Cortex of kidney (tissue), 1 donor: ENCODE measurements at places on chromosomes 5 and 9.

DNA sequence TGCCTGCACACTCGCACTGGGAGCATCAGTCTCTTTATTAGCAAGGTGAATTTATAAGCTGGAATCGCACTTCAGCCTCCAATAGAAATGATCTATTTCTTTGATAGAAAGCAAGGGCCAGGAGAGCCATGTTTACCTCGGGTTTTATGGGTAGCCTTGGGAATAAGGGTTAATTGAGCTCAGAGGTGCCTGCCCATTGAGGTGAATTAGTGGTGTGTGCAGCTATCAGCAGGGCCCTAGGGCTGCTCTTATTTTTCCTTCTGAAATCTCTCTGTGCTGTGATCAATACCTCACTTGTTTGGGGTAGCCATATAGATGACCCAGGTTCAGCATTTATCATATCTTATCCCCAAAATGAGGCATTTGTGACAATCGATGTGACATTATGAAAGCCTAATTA lies 297.8 kb downstream of the EBF1 start:
- no peak for DNase-seq

DNA sequence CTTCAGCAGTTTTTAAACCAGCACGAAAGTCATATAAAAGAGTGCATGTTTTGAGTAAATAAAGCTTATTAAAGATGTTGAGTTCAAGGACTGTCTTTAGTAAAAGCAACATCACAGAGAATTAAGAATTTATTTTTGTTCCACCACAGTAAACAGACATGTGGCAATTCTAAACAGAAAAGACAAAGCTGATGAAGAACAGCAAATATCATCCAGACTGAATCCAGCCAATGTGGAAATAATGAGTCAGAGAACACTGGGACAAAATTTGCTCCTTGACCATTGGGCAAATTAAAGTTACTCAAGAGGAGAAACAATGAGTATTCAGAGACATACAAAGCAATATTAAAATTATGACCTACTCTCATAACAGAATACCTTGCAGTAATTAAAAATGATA lies 28.8 kb downstream of the OR2K2 start:
- DNase-seq: no peak

GRCh38 chr5:34663771-34664496 lies 7.8 kb downstream of the RAI14 start:
- no peak for DNase-seq

- no peak for DNase-seq
Measured at GRCh38 chr5:122155546-122155945, 26.2 kb downstream of the ZNF474 start.

- no peak for DNase-seq
Measured at GRCh38 chr5:107696080-107696479, 25.3 kb upstream of the EFNA5 start.

- no peak for DNase-seq
Measured at GRCh38 chr9:98502976-98503325, 205.8 kb downstream of the GABBR2 start.

DNA sequence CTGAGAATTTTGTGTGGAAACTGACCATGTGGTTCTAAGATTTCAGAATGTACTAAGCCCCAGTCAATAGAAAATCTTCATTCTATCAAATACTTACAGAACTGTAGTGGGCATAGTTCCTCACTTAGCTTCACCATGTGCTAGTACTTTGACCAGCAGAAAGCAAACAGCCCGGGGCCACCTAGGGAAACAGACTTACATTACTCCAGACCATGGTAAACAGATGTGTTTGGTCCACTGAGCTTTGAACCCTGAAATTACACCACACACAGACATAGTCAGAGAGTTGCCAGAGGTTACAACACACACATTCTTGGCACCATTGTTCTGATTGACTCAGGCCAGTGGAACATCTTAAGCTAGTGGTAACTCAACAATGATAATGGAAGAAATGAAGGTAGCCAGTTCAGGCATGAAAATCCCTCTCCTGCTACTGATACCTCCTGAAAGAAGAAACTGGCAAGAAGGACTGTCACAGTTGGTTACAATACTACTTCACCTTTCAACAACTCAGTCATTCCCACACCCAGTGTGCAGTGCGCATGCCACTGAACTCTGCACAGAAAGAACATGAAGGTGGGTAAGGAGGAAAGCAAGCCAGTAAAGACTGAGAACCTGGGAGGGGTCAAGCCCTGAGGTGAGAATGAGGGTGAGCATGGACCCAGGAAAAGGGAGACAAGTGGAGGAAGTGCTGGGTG lies 18.7 kb upstream of the LECT2 start:
- no peak for DNase-seq

DNA sequence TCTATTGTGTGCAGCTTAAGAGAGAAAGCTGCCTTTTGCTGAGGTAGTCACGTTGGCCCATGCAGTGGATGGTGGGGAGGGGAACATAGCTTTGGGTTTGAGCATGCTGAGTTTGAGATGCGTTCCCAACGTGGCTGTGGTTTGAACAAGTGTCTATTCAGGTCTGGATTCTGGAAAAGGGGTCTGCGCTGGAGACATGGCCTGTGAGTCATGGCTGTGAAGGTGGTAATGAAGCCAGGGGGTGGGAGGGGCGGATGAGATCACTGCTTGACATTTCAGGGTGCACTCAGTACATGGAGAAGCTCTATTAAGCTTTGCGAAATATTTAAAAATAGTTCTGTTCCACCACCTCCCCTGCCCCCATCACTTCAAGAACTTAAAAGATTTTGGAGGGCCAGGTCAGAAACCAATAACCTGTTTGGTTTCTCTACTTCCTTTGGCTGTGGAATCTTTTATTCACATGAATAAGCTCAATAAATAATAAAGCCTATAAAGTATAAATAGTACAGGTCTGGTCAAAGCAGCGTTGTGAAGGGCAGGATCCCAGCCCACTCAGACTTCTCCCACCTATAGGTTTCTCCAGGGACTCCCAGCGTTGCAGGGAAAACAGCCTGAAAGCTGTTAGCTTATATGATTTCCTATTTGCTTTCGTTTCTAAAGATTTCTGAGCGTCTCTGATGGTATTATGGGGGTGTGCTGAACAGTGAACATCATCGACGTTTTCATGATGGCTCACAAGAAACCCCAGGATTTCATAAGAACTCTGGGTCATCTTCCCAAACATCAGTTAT lies 189.9 kb downstream of the NSG2 start:
- no peak for DNase-seq

DNA sequence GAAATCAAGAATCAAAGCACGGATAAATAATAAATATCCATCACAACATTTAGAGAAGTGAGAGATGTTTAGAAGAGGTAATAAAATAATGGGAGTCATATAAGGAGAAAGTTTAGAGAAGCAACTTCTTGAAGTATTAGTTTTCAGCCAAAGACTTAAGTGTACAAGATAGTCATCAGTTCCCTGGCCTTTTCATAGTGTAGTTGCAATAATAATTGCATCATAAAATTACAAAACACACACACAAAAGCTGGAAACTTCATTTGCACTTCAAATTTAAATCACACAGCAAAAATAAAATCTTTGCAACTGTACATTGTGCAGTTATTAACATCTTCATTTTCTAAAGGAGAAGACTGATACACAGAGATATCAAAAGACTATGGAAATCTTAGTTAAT lies 319.1 kb upstream of the RGMB start:
- DNase-seq: no peak

DNA sequence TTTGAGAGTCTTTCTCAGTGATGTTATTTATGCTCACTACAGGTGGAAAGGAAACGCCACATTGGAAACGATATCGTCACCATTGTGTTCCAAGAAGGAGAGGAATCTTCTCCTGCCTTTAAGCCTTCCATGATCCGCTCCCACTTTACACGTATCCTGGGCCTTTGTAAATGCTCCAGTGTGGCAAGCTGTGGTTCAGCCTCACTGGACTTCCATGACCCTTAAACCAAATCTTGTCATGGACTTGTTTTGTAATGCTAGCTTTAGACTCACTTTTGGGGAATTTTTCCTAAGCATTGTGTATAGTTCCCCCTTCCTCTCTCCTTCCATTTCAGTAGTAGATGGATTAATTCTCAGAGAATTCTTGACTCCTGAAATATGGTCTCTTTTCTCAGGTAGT lies 60.9 kb upstream of the SLC2A8 start:
- no peak for DNase-seq

DNA sequence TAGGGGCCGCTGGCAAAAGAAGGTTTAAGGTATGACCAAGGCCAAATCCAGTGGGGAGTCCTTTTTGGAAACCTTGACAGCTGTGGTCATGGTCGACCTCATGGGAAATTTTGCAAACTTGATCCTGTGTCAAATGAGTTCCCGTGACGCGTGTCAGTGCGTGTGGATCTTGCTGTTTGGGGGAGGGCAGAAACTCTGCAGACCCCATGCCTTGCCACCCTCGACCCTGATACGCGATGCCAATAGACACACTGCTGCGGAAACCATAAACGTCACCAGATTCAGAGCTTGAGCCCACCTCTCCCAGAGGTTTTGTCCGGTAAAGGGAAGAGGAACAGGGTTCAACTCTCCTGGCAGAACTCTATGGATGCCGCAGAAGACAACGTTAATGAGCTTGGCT lies 104.7 kb downstream of the ADAMTS2 start:
- no peak for DNase-seq

DNA sequence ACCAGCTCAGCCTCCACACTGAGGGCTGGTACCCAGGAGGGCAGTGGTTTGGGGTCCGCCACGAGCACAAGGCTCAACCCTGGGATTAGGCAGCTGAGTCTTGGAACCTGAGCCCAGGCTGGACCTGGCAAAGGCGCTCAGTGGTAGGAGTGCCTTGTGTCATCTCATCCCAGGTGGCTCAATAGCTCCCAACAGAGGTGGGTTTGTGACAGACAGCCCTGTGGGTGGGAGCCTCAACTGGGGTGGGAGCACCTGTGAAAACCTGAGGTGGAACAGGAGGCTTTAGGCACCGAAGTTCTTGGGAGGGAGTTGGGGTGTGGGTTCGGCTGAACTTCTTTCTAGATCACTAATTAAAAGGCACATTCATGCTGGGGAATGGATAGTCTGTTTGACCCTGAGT lies 35.2 kb upstream of the SMU1 start:
- no peak for DNase-seq

DNA sequence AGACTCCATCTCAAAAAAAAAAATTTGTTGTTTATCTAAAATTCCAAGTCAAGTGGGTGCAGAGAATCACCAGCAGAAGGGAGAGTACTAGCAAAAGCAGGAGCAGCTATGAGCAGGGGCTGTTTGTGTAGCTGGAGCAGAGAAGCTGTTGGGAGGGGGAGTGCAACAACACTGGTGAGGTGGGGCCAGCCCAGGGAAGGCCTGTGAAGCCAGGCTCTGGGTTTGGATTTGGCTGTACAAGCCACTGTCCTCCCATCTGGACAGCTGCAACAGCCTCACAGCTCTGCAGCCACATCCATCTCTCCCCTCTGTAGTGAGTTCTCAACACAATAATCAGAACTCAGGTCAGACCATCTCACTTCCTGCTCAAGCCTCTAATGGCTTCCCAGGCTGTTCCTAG lies 59.4 kb downstream of the TMOD1 start:
- no peak for DNase-seq

GRCh38 chr5:122144236-122144635 lies 14.9 kb downstream of the ZNF474 start:
- no peak for DNase-seq

DNA sequence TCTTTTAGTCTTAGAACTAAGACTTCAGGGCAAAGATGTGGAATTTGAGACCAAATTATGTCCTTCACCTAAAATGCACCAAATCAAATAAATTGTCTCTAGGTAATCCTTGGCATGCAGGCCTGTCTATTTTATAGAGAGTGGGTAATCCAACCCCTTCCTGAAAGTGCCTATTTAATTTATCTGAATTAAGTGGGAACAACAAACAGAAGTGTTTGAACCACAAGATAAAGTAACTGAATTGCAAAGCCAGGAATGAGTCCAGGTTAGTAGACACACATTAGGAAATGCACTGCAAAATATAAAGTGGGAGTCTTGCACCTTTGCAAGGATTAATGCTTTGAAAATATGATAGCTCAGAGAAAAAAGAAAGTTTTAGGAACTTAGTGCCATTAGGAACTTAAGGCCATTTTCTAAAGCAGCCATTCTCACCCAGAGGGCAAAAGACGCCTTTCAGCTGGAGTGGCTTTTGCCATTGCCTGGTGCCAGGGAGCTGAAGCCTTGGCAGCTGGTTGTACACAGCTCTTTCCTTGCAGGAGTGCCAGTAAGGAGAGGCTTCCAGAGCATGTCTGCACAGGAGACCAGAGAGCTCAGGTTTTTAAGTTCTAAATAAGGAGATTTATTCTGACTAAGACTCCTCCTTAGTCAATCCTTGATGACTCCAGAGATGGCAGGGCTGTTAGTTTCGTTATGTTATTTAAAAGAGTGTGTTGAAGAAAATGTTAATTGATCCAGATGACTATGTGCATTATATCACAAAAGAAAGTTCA lies 151.7 kb upstream of the ELL2 start:
- DNase-seq: no peak
